ENCODE measurements at places on chromosomes 3 and 15. TPM values are rescaled to one million over a fixed set of nuclear protein-coding genes. Genes with fewer than 3 reads are reported as not detected.

- DNase-seq = peak; percentile 80
Observed at GRCh38 chr3:71681224-71681668, 44.0 kb downstream of the EIF4E3 start.

- no peak for DNase-seq
Observed at GRCh38 chr15:70203981-70204560, 106.4 kb upstream of the TLE3 start.

Gene KCNMB3
- 0.23 TPM for total RNA-seq

DNA sequence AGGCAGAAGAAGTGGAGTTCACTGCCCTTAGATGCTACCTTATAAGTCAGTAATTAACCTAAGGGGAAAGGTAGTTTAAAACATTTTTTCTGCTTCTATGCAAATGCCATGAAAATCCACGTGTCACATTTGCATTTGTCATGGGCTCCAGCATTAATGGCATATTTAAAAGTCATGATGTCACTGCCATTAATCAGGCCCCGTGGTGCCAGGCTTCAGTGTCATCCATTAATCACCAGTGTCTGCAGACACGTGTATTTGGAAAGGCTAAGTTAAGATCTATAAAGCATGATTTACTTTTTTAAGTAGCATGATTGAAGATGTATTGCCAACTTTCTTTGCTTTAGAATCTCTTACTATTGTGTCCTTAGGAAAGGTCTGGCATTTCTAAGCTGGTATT lies 857.8 kb downstream of the TUSC7 start:
- no peak for DNase-seq

Gene FAM81A
- total RNA-seq = 5.0 TPM

Data from HT1080 (cell line).